ENCODE measurements at places on chromosomes 5 and 9.

- no peak overlapping the region for H3K4me3 ChIP-seq
- H3K36me3 ChIP-seq, result no peaks in the 10 kb centered on the region
- no peak overlapping the region for H3K27ac ChIP-seq
- H3K4me1 ChIP-seq, result no peaks in the 10 kb centered on the region
- DNase-seq, result no peak
- no peaks in the 10 kb centered on the region for H3K27me3 ChIP-seq
Observed at GRCh38 chr5:147538236-147538635, 28.4 kb upstream of the DPYSL3 start.

GRCh38 chr5:20683241-20683940 lies 695.4 kb upstream of the CDH18 start:
- no peak overlapping the region for H3K4me3 ChIP-seq
- no peaks in the 10 kb centered on the region for H3K36me3 ChIP-seq
- no peaks in the 10 kb centered on the region for H3K27me3 ChIP-seq
- H3K4me1 ChIP-seq, result no peaks in the 10 kb centered on the region
- no peak for DNase-seq

- H3K4me1 ChIP-seq, result no peaks in the 10 kb centered on the region
- no peaks in the 10 kb centered on the region for H3K36me3 ChIP-seq
- H3K4me3 ChIP-seq, result no peak overlapping the region
Observed at GRCh38 chr9:117430813-117431212, 16.0 kb upstream of the ASTN2 start.

DNA sequence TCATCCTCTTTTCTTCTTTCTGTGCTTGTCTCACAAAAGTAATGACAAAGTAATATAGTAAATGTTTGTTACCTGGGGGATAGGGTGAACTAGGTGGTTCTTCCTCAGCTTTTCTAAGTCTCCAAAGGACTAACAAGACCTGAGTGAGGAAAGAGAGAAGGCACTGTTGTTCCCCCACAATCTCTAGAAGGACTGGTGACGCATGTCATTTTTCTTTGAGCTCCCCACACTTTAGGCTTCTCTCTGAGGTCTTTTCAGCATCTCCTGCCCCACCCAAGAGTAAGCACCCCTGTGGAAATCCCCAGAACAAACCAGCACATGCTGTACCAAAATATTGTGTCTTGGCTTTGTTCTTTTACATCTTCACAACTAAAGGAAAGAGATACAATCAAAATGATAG lies 2.4 kb upstream of the IL7R start:
- H3K27me3 ChIP-seq, result no peaks in the 10 kb centered on the region
- H3K36me3 ChIP-seq, result peaks cover 47% of the 10 kb centered on the region

- H3K36me3 ChIP-seq, result peaks cover 83% of the 10 kb centered on the region
- no peak for DNase-seq
- H3K27ac ChIP-seq, result peak overlapping the region; percentile 54
Observed at GRCh38 chr5:112915831-112916230, 6.2 kb downstream of the REEP5 start.

DNA sequence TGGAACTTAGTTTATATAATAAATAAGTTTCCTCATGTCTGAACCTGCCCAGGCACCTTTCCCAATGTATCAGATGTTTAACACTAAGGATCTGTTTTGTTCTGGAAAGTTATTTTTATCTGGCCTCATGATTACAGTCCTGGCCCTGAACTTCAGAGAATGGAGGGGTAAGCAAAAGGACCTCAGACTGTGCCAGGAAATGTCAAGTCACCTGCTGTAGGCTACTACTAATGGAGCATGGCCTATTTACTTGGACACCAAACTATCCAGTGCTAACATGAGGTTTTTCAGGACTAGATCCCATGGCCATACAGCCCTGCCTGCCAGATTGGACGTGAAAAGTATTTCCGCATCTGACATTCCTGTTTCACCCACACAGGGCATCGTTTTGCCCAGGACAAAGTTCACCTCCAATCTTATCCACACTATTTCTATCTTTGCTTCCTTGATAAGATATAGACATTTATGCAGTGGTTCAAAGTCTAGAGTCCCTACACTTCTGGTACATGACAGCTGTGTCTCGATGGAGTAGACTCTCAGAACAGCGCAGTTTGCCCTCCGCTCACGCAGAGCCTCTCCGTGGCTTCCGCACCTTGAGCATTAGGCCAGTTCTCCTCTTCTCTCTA lies at the start of gene BTNL8:
BTNL8 (plus strand) TSS at position 539 of the 626 bp plus-strand sequence. CDS start 152 bp downstream, outside the sequence.
- no peak within 1 kb of the TSS for H3K27ac ChIP-seq
- no peaks in the 10 kb centered on the region for H3K36me3 ChIP-seq
- no peak for DNase-seq
- no peaks in the 10 kb centered on the region for H3K27me3 ChIP-seq
- H3K4me3 ChIP-seq, result no peak within 1 kb of the TSS

- no peak overlapping the region for H3K27ac ChIP-seq
- H3K4me1 ChIP-seq, result no peaks in the 10 kb centered on the region
- H3K27me3 ChIP-seq, result no peaks in the 10 kb centered on the region
- H3K4me3 ChIP-seq, result no peak overlapping the region
Observed at GRCh38 chr9:116482740-116483139, 204.4 kb upstream of the TRIM32 start.
